ENCODE measurements at places on chromosomes 2 and 18.
A peak's percentile ranks its signal among the peaks of the same experiment; 100 is the strongest.

GRCh38 chr2:168336786-168337388 is 89.5 kb upstream of the STK39 start:
- peak; percentile 28 for DNase-seq

DNA sequence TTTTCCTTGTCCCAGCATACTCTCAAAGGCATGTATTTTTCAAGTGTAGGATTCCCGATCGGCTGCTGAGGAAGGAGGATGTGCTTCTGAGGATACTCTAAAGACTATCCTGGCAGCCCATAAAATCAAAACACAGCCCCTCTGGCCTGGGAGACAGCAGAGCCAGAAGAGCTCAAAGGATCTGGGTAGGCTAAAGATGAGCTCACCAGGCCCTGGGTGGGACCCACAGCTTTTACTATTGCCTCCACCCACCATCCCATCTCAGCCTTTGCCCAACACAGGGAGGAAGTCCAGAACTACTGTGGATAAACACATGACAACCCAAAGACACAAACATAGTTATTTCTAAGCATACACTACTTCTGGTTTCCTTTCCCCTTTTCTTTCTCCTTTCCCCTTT is 79.1 kb upstream of the ZFP36L2 start:
- no peak for DNase-seq

- no peak for DNase-seq
Observed at GRCh38 chr2:221817052-221817451, 244.9 kb upstream of the EPHA4 start.

DNA sequence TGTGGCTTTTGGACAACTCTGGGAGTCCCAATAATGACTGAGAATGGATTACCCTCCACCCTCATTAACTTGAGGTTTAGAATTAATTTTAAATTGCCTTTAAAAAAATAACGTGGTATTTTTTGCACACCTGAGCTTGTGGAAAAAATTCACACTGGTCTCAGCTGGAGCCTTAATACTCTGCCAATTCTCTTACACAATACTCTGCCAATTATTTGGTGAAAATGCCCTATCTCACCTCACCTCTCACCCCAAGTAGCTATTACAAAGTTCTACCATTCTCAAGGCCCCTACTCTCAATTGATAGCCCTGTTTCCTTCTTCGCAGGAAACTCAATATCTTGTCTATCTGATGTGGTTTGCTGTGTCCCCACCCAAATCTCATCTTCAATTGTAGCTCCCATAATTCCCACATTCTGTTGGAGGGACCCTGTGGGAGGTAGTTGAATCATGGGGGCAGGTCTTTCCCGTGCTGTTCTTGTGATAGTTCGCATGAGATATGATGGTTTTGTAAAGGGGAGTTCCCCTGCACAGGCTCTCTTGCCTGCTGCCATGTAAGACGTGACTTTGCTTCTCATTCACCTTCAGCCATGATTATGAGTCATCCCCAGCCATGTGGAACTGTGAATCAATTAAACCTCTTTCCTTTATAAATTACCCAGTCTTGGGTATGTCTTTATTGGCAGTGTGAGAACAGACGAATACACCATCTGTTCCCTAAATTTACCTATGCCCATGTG is 27.4 kb upstream of the C2orf69 start:
- no peak for DNase-seq

DNA sequence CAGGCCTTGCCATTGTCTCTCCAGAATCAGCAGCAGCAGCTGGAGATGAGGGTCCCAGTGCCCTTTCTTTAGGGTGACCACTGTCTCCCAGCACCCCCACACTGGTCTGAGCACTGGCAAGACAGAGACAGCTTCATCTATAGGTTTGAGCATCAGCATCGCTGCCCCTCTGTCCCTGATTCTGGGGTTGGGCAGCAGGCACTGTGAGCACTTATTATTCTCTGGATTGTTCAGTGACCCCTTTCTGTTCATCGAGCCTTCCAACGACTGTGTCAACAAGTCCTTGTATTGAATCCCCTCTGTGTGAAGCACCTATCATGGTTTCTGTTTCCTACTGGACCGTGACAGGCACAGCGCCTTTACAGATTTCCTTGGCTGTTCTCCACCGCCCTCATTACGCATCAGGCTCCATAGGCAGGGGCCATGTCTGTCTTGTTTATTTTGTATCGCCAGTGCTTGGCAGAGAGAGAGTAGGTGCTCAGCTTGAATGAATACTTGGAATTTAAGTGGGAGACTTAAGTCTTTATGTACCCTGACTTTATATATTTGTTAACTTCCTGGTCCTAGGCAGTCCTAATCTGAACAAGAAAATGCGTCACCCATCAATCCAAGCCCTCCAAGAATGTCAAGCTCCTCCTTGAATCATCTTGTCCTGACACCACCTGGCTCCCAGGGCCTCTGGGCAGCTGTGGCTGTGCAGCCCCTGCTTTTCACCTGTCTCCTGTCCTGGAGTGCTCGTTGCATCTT is 11.4 kb downstream of the MALL start:
- DNase-seq = no peak

- DNase-seq = no peak
Observed at GRCh38 chr18:55387139-55387984, 200.6 kb downstream of the TCF4 start.

DNA sequence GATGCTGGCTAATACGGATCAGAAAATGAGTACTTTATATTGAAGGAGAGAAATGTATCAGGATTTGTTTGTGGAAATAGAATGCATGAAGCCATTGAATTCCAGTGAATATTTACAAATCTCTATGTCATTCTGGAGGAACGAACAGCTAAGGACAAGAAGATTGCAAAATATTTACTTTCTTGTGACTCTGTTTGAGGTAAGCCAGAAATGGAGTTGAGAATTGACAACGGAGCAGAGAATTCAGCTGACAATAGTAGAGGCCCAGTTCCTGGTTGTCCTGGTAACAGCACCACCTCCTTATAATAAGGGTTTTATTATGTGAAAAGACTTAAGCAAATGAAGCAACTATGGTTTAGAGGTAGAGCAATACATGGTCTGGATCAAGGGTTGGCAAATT is 349.2 kb downstream of the ADCYAP1 start:
- no peak for DNase-seq

DNA sequence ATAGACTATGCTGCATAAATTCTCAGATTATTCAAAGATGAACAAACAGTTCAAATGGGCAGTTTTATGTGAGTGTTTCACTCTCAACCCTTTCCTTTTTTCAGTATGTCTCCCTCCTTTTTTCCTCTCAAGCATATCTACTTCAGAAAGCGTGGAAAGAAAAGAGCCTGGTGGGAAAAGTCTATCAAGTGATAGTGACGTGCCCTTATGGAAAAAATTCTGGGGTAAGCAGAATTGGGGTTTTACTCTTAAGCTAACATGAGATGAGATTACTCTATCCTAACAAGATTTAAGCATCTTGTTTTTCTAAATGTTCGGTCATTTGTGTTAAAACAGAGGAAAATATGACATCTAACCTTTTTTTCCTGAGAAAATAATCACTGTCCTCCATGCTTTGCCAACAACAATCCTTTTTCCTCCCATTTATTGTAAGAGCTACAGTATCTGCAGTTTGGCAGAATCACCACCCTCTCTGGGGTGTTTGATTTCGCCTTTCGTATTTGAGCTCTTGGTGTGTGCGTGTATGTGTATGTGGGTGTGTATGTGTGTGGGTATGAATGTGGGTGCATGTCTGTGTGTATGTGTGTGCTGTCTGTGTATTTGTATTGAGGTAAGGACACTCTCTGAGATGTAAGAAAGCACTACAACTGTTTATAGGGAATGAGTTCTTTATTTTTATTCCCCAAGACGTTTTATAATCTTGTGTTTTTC is 143.9 kb upstream of the L3MBTL4 start:
- DNase-seq = no peak

DNA sequence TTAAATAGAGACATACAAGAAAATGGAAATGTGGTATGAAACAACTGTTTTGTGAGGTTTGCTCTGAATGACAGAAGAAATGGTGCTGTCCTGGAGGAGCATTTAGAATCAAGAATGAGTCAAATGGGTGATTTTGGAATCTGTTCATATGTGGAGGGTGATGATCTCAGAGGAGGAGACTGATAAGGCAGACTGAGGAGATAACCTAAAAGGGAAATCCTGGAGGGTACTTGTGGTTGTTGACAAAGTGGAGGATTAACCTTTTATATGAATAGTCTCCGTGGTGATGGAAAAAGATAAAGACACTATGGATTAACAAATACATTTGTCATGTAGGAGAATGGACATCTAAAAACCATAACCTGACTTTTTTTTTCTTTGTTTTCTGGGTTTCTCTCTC is 74.1 kb downstream of the MMADHC start:
- no peak for DNase-seq

DNA sequence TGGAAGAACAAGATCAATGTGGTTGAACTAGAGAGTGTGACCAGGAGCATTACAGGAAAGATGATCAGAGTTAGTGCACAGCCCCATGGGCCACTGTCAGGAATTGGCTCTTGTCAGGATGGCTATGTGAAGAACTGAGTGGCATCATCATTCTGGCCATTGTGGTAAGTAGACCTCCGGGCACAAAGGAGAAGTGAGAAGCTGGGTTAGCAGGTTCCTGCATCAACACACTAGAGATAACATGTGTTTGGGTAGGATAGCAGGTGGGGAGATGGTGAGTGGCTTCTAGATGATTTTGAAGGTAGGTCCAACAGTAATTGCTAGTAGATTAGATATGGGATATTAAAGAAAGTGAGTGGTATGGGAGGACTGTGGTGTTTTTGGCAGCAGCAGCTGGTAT is 408.2 kb downstream of the TSN start:
- no peak for DNase-seq

DNA sequence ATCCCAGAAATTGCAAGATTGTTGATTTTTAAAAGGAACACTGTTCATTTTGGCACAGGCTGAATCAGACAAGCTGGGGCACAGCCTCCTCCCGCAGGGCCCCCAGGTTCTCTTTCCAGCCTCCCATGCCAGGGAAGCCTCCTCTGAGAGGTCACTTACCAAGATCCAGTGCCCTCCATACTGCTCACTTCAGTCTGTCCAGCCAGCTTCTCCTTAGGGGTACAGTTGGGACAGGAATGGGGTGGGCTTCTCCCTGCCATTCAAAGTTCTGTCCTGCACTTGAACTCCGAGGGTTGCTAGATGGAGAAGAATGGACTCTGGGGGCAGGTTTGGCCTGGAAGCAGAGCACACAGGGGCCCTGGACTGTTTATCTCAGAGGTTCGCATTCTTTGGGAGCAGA is 7.5 kb upstream of the CYP26B1 start:
- DNase-seq = no peak

GRCh38 chr2:70936165-70936978 is 672 bp downstream of the ATP6V1B1 start:
- DNase-seq = no peak

DNA sequence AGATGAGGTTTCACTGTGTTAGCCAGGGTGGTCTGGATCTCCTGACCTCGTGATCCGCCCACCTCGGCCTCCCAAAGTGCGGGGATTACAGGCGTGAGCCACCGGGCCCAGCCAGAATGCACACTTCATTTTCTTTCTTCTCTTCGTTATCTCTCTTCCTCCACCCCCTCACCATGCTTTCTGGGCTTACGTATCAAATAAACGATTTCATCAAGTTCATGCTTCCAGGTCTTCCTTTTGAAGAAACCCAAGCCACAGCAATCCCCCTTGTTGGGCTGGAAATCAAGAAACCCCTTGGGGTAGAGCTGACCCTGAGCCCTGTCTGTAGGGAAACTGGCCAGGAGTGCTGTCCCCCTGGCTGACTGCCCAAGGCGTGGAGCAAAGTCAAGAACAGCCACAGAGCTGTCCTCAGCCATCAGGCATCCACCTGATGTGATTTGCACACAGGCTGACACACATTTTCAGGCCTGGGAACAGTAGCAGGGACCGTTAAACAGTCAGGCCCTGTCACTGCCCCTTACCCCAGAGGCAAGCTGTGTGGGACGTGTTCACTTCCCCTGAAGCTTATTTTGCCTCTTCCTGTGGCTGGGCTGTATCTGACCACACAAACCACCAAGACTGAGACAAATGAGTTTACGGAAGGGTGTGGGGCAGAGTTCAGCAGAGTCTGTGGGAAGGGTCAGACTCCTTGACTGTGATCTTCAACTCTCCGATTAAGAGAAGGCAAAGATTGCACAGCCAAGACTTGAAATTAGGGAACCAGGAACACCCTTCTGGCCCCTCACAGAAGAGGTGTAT is 15.1 kb upstream of the NMUR1 start:
- DNase-seq = peak; percentile 50

DNA sequence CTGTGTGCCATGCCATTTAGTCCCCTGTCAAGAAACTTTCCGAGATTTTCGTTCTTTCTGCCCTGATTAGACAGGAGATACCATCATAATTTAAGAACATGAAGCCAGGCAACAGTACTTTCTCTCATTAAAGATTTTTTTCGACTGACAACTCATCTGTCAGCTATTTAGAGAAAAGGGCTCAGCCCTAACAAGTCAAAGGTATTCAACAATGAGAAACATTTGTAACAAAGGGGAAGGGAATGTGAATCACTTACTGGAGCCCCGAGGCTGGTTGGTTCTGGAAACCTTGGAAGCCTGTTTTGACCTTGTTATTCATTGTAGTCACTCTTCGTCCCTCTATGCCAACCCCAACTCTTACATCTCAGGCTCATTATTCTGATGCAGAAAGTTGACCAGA is 199.4 kb downstream of the SPP2 start:
- DNase-seq = no peak

GRCh38 chr2:218329826-218330593 is 26.6 kb upstream of the CATIP start:
- DNase-seq = no peak

GRCh38 chr18:12839057-12839525 is 44.9 kb downstream of the PTPN2 start:
- no peak for DNase-seq

- no peak for DNase-seq
Observed at GRCh38 chr2:207833251-207833751, 63.6 kb upstream of the FZD5 start.

GRCh38 chr2:17334300-17334699 is 183.9 kb downstream of the RAD51AP2 start:
- no peak for DNase-seq

GRCh38 chr18:55511277-55511676 is 76.7 kb downstream of the TCF4 start:
- no peak for DNase-seq

- DNase-seq = peak; percentile 15
Observed at GRCh38 chr2:208265371-208265800, 669 bp upstream of the PIKFYVE start.

GRCh38 chr2:69489793-69490192 is 52.6 kb upstream of the NFU1 start:
- DNase-seq = no peak

DNA sequence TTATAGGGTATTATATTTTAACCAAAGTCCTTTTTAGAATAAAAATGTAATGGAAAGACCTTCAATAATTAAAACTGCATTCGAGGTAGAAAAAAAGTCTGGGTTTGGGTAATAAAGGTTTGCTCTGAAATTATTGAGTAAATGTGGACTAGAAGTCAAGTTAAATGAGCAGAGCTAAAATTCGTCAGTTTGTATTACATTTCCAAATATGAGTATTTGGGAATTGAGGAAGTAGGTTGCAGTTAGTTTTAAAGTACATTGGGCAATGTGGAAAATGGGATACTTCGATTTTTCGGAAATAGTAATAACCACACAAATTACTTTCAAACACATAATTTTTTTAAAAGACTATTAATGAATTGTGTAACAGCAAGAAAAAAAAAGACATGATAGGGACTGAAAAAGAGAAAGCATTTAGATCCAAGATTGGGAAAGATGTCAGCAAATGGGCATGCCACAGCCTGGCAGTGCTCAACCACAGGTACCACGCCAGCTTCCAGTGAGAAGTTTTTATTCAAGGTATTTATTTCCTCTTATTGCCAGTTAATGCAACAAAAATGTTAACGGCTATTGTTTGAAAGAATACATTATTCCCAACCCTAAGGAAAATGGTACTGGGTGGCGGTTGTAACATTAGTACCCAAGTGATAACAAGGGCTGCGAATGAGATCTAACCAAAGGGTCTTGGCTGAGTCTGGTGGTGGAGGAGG is 50.0 kb downstream of the TTC39C start:
- no peak for DNase-seq

- peak; percentile 82 for DNase-seq
Observed at GRCh38 chr18:8696749-8697211, 8.6 kb upstream of the MTCL1 start.

Data from stimulated activated CD4-positive, alpha-beta T cell treated with anti-CD3 and anti-CD28 coated beads, Interleukin-12 subunit alpha, Interleukin-12 subunit beta, amount 100 ng/mL, for 48 hours (primary cell).